ENCODE measurements at places on chromosomes 2 and 18.

- H3K27me3 ChIP-seq, result no peaks in the 10 kb centered on the region
- no peak overlapping the region for H3K27ac ChIP-seq
- no peak for DNase-seq
- H3K36me3 ChIP-seq, result peaks cover 29% of the 10 kb centered on the region
- no peak overlapping the region for H3K4me3 ChIP-seq
Measured at GRCh38 chr2:235966396-235966795, 201.8 kb downstream of the GBX2 start.

DNA sequence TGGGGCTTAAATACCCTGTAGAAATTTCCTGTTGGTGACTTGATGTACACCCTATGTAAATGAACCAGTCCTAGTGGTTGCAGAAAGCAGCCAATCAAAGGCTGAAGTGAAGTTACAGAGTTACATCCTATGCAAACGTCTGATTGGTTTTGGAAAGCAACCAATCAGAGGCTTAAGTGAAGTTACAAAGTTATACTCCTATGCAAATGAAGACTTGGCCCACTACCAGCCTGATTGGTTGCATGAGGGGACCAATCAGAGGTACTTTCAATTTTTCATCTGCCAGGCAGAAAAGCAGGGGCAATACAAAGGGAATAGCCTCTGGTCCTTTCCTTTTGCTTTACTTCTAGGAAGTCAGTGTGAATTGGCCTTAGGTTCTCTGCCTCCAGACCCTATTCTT is 13.6 kb upstream of the ZNF397 start:
- H3K27me3 ChIP-seq, result no peaks in the 10 kb centered on the region
- no peak overlapping the region for H3K27ac ChIP-seq
- H3K4me1 ChIP-seq, result peaks cover 5% of the 10 kb centered on the region
- DNase-seq, result no peak

DNA sequence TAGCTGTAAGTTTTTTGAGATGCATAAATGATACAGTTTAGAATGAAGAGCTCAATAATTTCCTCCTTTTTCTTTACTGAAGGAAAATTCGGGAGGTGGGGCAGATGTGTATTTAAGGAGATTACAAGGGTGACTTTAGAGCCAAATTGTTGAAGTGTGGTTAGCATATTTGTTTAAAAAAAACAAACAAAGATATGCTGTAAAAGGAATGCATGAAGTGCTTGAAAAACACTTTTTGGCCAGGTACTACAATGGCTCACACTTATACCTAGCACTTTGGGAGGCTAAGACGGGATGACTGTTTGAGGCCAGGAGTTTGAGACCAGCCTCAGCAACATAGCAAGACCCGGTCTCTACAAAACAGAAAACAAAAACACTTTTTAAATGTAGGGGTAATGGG is 38.4 kb downstream of the CD302 start:
- peaks cover 96% of the 10 kb centered on the region for H3K36me3 ChIP-seq
- H3K27me3 ChIP-seq, result no peaks in the 10 kb centered on the region
- H3K4me1 ChIP-seq, result peaks cover 27% of the 10 kb centered on the region
- DNase-seq, result no peak

GRCh38 chr2:190927301-190927700 is 46.7 kb downstream of the GLS start:
- H3K4me3 ChIP-seq, result no peak overlapping the region
- no peaks in the 10 kb centered on the region for H3K36me3 ChIP-seq
- H3K27me3 ChIP-seq, result no peaks in the 10 kb centered on the region

- no peaks in the 10 kb centered on the region for H3K27me3 ChIP-seq
- DNase-seq, result no peak
- H3K36me3 ChIP-seq, result no peaks in the 10 kb centered on the region
- peak overlapping the region; percentile 97 for H3K27ac ChIP-seq
- peak overlapping the region; percentile 32 for H3K4me3 ChIP-seq
- H3K4me1 ChIP-seq, result peaks cover 62% of the 10 kb centered on the region
Measured at GRCh38 chr2:8543060-8543382, 138.8 kb upstream of the ID2 start.

DNA sequence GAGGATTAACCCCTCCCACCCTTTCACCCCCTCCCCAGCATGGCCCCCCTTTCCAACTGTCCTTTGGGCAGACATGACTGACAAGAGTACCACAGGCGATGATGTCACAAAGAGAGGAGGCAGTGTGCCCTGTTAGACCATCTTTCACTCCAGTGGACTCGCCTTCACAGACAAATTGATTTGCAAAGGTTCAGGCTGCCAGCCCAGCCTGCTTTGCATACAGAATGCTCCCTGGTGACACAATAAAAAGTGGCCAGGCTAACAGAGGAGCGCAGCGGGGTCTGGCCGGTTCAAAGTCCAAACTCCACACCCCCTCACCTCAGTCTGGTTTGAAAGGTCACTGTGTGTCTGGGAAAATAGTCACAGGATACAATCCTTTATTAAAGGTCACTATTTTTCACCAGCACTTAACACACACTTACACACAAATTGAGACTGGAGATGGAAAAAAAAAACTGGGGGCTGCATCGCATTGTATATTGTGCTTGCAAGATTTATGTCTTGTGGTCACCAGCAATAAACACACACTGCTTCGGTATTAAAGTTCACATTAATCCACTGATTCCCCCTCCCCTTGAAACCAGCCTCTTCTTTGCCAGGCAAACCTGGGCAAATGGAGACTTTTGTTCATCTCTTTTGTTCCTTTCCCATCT is 236.9 kb downstream of the BCL11A start:
- no peaks in the 10 kb centered on the region for H3K36me3 ChIP-seq
- no peaks in the 10 kb centered on the region for H3K27me3 ChIP-seq
- no peak overlapping the region for H3K27ac ChIP-seq
- DNase-seq, result no peak
- H3K4me3 ChIP-seq, result no peak overlapping the region

DNA sequence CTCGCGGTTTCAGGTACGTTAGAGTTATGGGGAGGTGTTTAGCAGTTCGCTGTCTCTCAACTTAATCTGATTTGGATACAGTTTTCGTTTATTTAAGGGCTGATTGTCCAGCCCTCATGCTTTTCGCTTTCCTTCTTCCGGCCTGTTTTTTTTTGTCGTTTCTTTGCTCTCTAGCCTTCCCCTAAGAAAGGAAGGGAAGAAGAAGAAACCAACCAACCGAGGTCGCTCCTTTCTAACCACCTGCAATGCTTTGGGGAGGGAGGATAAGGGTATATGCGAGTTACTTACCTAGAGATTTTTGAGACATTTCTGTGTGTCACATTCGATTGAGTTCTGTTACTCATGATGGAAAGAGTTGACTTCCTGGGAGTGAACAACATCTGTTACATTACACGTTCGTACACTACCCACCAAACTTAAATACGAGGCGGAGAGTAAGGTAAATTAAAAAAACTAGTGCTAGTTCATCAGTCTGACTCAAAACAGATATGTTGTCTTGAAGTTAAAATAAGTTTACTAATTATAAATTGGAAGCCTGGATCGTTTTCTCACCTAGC is 918 bp downstream of the EIF5B start:
- H3K36me3 ChIP-seq, result peaks cover 3% of the 10 kb centered on the region
- no peak for DNase-seq
- H3K4me3 ChIP-seq, result peak overlapping the region; percentile 93
- H3K27me3 ChIP-seq, result no peaks in the 10 kb centered on the region
- H3K4me1 ChIP-seq, result peaks cover 14% of the 10 kb centered on the region

GRCh38 chr2:61905372-61906185 is at the start of gene COMMD1:
TSS of gene COMMD1 (plus strand) at chr2:61905674. CDS start at chr2:61905679, 5 bp downstream.
- peak; percentile 88 for DNase-seq
- H3K4me3 ChIP-seq, result peak within 1 kb of the TSS; percentile 87
- H3K27ac ChIP-seq, result peak within 1 kb of the TSS; percentile 70
- H3K4me1 ChIP-seq, result no peaks in the 10 kb centered on the region

GRCh38 chr2:176126929-176127773 is 2.4 kb upstream of the HOXD8 start:
- peaks cover 94% of the 10 kb centered on the region for H3K27me3 ChIP-seq
- peaks cover 4% of the 10 kb centered on the region for H3K4me1 ChIP-seq
- no peak overlapping the region for H3K27ac ChIP-seq
- no peak for DNase-seq

DNA sequence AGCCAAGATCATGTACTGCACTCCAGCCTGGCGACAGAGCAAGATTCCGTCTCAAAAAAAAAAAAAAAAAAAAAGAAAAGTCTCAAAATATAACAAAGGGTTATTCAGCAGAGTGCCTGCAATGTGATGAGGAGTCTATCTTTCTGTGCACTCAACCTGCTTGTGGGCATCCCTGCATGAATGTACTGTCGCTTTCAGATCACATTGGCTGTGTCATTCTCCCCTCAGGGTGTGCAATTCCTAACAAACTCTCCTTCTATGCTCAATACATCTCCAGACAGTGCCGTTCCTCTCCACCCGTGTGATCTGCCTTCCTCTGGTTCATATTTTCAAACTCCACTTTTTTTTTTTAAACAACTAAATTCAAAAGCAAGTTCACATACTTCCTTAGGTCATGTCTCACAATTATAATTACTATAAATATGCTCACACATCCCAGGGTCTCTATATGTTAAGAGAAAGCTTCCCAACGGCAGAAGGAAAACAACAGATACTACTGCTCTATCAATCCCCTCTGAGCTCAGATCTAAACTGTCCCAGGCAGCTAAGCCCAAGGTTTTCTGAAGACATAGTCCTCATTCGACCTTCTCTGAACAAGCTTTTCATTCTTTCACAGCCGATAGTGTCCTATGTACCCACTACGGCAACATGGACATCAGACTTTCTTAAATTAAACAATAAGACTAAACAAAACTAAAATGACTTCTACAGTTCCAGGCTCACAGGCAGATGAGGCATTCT is 35.2 kb downstream of the PTMA start:
- H3K27ac ChIP-seq, result no peak overlapping the region
- H3K27me3 ChIP-seq, result no peaks in the 10 kb centered on the region
- H3K4me3 ChIP-seq, result no peak overlapping the region

GRCh38 chr18:24054130-24054529 is 39.6 kb downstream of the TTC39C start:
- no peak overlapping the region for H3K27ac ChIP-seq
- no peaks in the 10 kb centered on the region for H3K27me3 ChIP-seq
- H3K4me1 ChIP-seq, result no peaks in the 10 kb centered on the region
- H3K36me3 ChIP-seq, result no peaks in the 10 kb centered on the region
- H3K4me3 ChIP-seq, result no peak overlapping the region

DNA sequence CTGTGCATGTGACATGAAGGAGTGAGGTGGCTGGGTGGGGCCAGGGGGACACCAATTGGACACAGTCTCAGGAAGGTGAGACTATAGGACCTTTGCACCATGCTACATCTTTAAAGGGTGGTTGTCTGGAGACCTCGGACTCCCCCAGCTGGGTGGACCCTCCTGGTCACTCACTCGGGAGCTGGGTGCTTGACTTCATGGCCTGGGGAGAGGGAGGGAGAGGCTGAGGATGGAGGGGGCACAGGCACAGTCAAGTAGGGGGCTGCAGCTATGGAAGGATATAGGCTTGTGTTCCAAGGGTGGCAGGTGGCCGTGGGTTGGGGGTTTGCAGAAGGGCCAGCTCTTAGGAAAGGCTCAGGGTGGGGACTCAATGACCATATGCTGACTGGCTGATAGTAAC is 7.1 kb upstream of the CELF4 start:
- H3K4me1 ChIP-seq, result peaks cover 4% of the 10 kb centered on the region
- no peak overlapping the region for H3K27ac ChIP-seq
- H3K36me3 ChIP-seq, result no peaks in the 10 kb centered on the region
- no peak overlapping the region for H3K4me3 ChIP-seq
- no peak for DNase-seq
- H3K27me3 ChIP-seq, result peaks cover 41% of the 10 kb centered on the region

DNA sequence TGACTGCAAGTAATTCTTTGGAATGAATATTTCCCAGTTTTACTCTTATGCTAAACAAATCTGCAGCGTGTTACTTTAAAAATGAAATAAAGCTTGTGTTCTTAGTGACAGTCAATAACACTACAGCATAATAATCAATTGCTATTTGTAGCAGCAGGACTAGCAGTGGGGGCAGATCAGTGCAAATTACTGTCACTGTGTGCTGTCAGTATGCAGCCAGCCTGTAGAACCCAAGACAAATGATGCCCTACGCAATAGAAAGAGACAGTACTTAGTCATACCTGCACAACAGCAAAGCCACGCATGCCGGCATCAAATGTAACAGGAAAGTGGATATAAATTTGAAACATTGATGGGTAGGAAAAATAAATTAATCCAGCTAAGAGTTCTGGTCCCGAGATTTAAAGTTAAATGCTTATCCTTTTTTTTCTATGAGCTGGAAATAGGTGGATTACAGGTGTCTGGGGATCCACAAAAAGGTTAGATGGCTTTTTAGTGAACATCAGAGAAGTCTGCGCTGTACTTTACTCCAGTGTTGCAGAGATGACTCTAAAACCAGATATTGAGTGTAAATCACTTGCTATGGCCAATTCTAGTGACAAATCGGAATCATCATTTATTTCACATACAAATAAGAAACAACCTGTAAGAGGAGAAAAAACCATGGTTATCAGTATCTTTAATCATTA is 812.4 kb upstream of the ZEB2 start:
- no peaks in the 10 kb centered on the region for H3K36me3 ChIP-seq
- DNase-seq, result no peak
- no peak overlapping the region for H3K4me3 ChIP-seq
- H3K27ac ChIP-seq, result no peak overlapping the region

GRCh38 chr2:44553456-44553855 is 191.7 kb downstream of the CAMKMT start:
- H3K27me3 ChIP-seq, result no peaks in the 10 kb centered on the region
- no peaks in the 10 kb centered on the region for H3K36me3 ChIP-seq
- H3K4me1 ChIP-seq, result no peaks in the 10 kb centered on the region

- H3K4me3 ChIP-seq, result no peak overlapping the region
- no peak for DNase-seq
- no peaks in the 10 kb centered on the region for H3K36me3 ChIP-seq
- no peak overlapping the region for H3K27ac ChIP-seq
Measured at GRCh38 chr2:9658972-9659371, 28.2 kb upstream of the YWHAQ start.

DNA sequence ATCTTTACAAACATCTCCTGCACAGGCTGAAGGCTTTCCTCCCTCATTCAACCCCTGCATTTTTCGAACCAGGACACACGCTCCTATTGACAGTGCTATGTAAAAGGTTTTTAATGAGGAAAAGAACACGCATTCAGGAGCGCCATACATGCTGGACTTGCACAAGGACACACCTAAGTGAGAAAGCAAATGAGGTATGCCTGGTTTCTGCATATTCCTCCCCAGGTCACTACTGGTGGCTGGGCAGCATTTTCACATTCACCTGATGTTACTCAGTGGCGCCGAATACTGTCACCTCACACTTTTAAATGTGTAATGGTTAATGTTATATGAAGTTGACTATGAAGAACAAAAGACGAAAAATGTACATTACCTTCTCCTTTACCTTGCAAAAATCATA is 150.6 kb downstream of the ANTXR1 start:
- no peaks in the 10 kb centered on the region for H3K27me3 ChIP-seq
- no peak overlapping the region for H3K4me3 ChIP-seq
- DNase-seq, result no peak
- peaks cover 20% of the 10 kb centered on the region for H3K4me1 ChIP-seq

All from heart left ventricle (tissue), 16 donors.